ENCODE measurements at places on chromosomes 16 and 17. TPM values are rescaled to one million over a fixed set of nuclear protein-coding genes. Genes with fewer than 3 reads are reported as not detected.

GRCh38 chr17:8753976-8754440 lies 4.3 kb downstream of the SPDYE4 start:
- peak; percentile 25 for DNase-seq

GRCh38 chr17:20214794-20215193 lies 205.6 kb downstream of the SPECC1 start:
- no peak for DNase-seq

DNA sequence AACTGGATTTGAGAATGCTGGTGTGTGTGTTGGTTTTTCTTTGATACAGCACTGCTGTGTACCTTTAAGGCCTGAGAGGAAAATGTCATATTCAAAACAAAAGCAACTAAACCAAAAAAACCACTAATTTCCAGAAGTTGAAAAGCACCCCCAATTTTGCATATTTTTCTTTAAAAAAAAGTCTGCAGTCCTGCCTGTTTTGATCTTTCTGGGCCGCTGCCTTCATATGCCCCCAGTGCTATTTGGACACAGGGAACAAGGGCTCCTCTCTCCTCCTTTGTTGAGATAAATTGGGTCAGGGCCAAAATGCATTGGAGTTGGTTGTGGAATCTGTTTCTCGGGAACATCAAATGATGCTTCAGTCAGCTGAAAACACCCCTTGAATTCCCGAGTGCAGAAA lies 26.9 kb downstream of the GPT2 start:
- DNase-seq: no peak

SPNS2 gene
- 1.9 TPM for total RNA-seq

MLST8 gene
- 91.1 TPM for total RNA-seq

CACNG3 gene
- total RNA-seq: not detected

GRCh38 chr17:82213251-82214011 lies 789 bp upstream of the CCDC57 start:
- DNase-seq: no peak

DNA sequence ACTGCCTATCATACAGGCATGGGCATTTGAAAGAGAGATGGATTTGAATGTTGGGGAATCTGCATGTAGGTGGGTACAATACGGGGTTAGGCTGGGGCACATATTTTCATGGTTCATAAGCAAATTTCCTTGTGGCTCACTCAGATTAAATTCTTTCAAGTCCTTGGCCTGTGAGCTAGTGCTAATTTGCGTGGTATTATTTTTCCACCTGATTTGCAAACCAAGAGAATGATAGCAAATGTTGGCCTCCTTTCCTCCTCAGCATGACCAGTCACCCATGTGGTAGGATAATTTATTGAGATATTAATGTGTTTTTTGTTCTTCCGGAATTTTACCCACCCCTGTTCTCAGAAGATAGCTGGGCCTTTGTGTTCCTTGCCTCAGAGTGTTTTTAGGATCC lies 22.9 kb downstream of the FAM20A start:
- no peak for DNase-seq

DPEP3 gene
- total RNA-seq: not detected

DNA sequence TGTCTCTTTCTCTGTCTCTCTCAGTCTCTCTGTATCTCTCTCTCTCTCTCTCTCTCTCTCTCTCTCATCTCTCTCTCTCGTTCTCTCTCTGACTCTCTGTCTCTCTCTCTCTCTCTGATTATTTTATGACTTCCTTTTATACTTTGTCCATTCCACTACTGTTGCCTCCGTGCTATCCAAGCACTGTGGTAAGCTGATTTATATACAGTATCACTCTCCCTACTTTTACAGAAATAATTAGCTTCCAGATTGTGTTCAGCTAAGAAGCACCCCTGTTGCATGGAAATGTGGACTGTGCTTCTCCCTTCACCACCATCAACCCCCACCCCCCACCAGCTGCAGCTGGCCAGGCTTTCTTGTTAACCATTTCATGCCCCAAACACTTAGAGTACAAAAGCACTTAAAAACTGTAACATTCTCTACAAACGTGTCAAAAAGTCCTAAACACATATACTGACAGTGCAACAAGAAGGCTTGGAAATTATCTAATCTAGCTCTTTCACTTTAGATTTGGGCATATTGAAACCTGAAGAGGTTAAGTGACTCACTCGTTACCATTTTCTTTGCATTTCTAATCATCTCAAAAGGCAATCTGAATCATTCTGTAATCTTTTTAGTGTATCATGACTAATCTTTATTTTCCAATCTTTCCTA lies 11.6 kb upstream of the TMEM100 start:
- DNase-seq: no peak

GRCh38 chr17:44033861-44034408 lies 19.2 kb upstream of the TMEM101 start:
- no peak for DNase-seq

SMYD4 gene
- total RNA-seq: 17.1 TPM

SYNGR3 gene
- total RNA-seq: 15.2 TPM

- no peak for DNase-seq
Measured at GRCh38 chr17:77145612-77146245, 5.0 kb downstream of the SEC14L1 start.

DNA sequence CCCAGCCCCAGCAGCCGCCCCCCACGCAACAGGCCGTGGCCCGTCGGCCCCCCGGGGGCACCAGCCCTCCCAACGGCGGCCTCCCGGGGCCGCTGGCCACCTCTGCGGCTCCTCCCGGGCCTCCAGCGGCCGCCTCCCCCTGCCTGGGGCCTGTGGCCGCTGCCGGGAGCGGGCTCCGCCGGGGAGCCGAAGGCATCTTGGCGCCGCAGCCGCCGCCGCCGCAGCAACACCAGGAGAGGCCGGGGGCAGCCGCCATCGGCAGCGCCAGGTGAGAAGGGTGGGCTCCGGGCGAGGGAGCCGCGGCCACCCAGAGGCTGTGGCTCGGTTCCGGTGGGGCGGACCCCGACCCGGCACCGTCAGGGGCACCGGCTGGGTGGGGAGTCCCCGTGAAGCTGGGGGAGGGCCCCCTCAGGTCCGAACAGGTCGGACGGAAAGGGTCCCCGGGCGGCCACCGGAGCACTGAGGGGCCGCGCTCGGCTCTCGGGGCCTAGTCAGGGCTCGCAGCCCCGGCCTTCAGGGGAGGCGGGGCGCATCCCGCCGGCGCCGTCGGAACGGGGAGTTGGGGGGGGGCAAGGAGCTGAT lies 583 bp downstream of the ATXN2L start:
- DNase-seq: no peak

- no peak for DNase-seq
Measured at GRCh38 chr17:65595071-65595656, 33.7 kb upstream of the AXIN2 start.

- DNase-seq: no peak
Measured at GRCh38 chr17:35543856-35544255, 6.4 kb upstream of the SLFN12L start.

RBFOX1 gene
- not detected for total RNA-seq

DNA sequence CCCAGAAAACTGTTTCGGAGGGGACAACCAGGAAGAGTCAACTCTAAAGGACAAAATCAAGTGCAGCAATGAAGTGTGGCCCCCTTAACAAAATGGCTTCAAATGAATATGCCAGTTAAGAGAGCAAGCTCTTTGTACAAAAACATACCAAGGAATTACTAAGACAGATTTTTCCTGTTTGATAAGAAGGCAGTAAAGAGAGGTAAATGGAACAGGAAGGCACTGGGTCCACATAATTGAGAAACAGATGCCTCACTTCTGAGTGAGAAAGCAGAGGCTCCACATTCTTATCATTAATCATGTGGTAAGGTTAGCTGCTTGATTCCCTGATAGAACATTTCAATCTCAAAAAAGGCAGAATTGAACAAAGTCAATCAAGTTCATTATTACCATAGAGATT lies 44.9 kb downstream of the MBTD1 start:
- no peak for DNase-seq

DNA sequence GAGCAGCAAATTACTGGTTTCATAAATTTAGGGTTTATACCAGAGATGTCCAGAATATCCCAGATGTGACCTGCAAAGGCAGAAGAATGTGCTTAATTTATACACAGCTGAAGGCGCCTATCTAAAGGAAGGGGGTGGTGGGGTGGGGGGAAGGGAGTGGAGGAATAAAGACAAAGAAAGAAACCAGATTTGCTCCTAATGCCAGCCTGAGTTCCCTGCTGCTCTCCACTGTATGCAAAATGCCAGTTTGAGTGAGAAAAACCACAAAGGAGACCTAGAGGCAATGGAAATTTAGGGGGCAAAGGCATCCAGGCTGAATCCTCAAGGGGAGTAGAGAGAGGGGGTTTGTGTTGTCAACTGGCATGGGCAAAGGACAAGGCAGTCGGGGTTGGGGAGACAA lies 161.5 kb upstream of the TOX3 start:
- DNase-seq: no peak

EVPLL gene
- total RNA-seq: not detected

CCDC200 gene
- total RNA-seq: not detected

DNA sequence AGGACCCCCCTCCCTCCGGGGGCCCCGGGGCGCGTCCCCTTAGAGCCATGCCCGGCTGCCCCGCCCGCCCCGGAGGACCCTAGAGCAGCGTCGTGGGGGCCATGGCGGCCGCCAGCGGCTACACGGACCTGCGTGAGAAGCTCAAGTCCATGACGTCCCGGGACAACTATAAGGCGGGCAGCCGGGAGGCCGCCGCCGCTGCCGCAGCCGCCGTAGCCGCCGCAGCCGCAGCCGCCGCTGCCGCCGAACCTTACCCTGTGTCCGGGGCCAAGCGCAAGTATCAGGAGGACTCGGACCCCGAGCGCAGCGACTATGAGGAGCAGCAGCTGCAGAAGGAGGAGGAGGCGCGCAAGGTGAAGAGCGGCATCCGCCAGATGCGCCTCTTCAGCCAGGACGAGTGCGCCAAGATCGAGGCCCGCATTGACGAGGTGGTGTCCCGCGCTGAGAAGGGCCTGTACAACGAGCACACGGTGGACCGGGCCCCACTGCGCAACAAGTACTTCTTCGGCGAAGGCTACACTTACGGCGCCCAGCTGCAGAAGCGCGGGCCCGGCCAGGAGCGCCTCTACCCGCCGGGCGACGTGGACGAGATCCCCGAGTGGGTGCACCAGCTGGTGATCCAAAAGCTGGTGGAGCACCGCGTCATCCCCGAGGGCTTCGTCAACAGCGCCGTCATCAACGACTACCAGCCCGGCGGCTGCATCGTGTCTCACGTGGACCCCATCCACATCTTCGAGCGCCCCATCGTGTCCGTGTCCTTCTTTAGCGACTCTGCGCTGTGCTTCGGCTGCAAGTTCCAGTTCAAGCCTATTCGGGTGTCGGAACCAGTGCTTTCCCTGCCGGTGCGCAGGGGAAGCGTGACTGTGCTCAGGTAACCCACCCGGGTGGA lies 759 bp downstream of the ALKBH5 start:
- DNase-seq: no peak

- DNase-seq: no peak
Measured at GRCh38 chr16:89575247-89576152, at the start of gene CPNE7. Gene CPNE7 (plus strand): TSS chr16:89575758. CDS start chr16:89575898, 140 bp downstream.

- peak; percentile 38 for DNase-seq
Measured at GRCh38 chr16:56932721-56933619, 1.0 kb downstream of the HERPUD1 start.

KRT17 gene
- total RNA-seq: 1.9 TPM

DNA sequence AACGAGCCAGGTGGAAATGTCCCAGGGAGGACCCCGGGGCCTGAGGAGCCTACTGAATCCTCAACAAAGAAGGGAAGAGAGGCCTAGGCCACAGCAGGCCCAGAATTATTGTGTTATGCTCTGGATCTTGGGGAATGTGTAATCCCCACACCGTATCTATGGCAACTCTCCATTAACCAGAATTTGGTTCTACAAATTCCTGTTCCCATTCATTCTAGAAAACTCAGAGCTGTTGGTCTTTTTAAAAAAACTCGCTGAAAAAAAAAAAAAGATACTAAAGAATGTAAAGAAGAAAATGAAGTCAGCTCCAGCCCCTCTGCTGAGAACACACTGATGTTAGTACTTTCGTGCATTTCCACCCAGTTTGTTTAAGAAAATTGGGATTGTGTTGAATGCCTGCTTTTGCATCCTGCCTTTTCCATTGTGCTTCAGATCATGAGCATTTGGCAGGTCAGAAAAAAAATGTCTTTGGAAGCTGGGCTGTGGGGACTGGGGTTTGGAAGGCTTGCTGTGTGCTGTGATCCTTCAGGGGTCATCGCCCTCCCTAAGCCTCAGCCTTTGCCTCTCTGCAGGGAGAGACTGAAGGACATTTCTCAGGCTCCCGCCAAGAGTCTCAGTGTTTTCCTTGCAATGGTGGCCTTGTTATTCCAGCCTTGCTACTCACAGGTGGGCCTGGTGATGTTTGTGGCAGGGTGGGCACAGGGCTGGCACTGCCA lies 69.5 kb downstream of the SREBF1 start:
- no peak for DNase-seq

DNA sequence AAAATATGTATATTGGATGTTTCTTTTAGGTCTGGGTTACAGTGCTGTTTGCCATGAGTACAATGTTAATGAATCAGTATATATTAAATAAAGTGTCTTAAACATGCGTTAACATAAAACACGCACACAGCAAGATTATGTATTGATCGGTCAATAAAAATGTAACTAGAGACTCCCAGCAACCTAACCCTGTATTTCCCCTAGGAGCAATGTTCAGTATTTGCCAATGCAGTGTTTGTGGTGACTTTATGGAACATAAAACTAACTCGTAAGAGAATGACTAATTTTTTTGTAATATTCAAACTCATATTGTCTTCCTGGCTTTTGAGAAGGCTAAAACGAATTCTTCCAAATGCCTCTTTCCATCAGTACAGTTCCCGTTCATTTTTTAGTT lies 22.5 kb downstream of the PRKAR1A start:
- no peak for DNase-seq

SEPTIN1 gene
- 1.7 TPM for total RNA-seq

MT1E gene
- total RNA-seq: 170 TPM

DNA sequence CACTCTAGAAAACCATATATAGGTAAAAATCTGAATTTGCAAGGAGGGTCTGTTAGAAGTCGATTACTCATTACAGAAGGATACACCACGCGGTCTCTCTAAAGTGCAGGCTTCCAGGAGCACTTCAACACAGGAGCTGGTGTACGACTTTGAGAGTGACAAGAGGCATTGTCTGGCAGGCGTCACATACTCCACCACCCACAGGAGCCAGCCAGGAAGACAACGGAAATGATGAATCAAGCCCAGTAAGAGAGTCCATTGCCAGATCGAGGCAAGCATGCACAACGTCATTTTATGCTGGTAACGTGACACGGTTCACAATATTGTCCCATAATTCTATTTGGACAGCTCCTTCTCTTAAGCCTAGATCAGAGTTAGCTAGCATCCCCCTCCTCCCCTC lies 15.0 kb upstream of the CACNG4 start:
- no peak for DNase-seq

DNA sequence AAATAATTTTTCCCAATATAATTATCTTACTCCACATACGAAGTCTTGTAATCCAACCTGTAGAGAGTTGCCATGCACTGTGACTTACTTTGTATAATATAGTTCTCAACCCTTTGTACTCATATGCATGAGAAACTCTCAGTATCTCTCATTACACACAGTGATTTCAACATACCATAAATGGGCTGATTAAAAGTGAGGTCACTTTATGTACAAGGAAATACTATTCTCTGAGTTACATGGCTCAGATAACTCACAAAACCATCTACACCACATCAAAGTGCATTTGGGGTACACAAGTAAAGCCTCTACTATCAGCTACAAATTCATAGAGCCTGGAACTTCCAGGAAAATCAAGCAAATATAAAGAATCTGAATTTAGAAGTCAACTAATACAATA lies 27.9 kb downstream of the SLFN12 start:
- DNase-seq: no peak

TP53TG3C gene
- not detected for total RNA-seq

ABCA9 gene
- 0.05 TPM for total RNA-seq

Data from Panc1 (cell line).